ENCODE measurements at places on chromosomes 5 and 9.
A peak's percentile ranks its signal among the peaks of the same experiment; 100 is the strongest.

- no peak for DNase-seq
Observed at GRCh38 chr5:128800377-128800776, 164.9 kb upstream of the SLC27A6 start.

- DNase-seq = no peak
Observed at GRCh38 chr5:113969901-113970300, 392.0 kb upstream of the KCNN2 start.

DNA sequence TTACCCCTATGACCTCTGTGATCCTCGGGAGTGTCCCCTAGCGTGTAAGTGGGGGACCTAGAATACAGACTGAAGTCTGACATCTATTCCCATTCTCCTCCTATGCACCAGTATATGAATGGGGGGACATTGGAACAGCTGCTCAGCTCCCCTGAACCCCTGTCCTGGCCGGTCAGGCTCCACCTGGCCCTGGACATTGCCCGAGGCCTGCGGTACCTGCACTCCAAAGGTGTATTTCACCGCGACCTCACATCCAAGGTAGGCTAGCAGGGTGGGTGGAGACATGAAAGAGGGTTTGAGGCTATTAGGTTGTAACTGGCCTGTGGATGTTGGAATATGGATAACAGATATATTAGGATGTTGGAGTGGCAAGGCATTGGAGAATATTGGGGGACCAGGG lies 1.7 kb downstream of the TESK1 start:
- no peak for DNase-seq

- no peak for DNase-seq
Observed at GRCh38 chr9:135880438-135880837, 26.9 kb downstream of the CAMSAP1 start.

DNA sequence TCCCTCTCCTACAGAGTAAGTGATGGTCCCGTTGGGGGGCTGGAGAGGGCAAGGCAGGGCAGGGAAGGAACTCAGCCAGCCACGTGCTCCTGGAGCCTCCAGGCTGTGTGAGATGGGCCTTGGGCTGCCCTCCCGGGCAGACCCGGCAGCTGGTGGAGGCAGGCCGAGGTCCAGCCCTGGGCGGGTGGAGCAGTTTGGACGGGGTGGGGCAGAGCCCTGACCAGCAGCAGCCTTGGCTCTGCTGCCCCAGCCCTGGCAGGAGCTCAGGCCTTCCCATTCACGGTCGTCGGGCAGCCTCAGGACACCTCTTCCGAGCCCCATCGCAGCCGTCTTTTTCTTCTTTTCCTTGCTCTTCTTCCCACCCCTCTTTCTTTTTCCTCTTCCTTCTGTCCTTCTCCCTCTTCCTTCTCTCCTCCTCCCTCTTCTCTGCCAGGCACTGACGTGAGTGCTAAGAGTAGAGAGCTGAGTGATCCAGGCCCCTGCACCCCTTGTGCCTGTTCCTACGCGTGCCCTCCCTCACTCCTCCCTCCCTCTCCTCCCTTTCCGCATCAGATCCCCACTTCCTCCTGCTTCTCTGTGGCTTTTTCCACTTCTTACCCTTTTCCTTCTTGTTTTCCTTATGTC lies 42.8 kb downstream of the AMBP start:
- peak; percentile 15 for DNase-seq

DNA sequence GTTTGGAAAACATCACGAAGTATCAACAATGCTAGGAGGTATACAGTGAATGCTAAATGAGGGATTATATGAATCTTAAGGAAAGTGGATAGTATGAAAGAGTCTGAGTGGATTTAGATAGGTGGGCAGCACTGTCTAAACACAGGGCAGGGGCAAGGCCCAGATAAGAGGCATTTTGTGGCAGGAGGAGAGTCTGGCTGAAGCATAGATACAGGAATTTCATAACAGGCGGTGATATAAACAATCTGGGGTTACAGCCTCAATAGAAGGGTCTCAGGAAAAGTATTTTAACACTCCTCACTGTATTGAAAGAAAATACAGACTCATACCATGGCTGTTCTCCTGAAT lies 96.9 kb downstream of the PLPP1 start:
- no peak for DNase-seq

DNA sequence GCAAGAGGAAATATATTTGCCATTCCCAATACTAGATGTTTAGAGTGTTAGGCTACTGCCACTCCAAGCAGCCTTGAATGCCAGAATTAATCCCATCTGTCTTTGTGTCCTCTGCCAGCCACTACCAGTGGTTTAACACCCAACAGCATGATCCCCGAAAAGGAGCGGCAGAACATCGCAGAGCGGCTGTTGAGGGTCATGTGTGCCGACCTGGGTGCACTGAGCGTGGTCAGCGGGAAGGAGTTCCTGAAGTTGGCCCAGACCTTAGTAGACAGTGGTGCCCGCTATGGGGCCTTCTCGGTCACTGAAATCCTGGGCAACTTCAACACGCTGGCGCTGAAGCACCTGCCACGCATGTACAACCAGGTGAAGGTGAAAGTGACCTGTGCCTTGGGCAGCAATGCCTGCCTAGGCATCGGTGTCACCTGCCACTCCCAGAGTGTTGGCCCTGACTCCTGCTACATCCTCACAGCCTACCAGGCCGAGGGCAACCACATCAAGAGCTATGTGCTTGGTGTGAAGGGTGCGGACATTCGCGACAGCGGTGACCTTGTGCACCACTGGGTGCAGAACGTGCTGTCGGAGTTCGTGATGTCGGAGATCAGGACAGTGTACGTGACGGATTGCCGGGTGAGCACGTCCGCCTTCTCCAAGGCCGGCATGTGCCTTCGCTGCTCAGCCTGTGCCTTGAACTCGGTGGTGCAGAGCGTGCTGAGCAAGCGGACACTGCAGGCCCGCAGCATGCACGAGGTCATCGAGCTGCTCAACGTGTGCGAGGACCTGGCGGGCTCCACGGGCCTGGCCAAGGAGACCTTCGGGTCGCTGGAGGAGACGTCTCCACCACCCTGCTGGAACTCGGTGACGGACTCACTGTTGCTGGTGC lies 29.3 kb downstream of the AMBP start:
- peak; percentile 14 for DNase-seq

GRCh38 chr5:72063219-72063819 lies 44.0 kb upstream of the MAP1B start:
- peak; percentile 47 for DNase-seq

DNA sequence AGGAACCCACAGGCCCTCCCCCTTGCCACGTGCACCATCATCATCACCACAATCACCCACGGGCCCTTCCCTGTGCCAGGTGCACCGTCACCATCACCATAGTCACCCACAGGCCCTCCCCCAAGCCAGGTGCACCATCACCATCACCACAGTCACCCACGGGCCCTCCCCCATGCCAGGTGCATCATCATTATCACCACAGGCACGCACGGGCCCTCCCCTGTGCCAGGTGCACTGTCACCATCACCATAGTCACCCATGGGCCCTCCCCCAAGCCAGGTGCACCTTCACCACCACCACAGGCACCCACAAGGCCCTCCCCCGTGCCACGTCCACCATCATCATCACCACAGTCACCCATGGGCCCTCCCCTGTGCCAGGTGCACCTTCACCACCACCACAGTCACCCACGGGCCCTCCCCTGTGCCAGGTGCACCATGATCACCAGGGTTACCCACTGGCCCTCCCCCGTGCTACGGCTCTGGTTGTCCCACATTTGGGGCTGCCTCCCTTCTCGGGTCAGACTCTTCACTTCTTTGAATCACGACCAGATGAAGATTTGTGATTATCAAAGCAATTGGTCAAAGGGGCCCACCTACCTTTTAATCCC lies 69.1 kb upstream of the OLFM1 start:
- no peak for DNase-seq

DNA sequence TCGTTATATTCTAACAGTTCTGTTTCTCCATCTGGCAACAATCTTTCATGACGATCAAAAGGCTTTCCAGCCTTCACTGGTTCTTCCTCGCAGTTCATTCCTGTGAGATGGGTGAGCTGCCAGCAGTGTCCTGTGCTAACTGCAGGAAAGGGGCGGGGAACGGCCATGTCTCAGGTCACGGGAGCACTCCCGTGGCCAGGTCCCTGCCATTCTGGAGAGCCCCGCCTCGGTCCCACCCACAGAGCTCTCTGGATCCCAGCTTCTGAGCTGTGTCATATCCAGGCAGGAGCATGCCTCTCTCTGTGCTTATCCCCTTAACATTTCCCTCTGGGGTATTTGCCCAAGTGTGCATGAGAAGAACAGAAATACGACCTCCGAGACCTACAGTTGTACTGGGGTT lies 297.8 kb upstream of the IRX2 start:
- DNase-seq = no peak

DNA sequence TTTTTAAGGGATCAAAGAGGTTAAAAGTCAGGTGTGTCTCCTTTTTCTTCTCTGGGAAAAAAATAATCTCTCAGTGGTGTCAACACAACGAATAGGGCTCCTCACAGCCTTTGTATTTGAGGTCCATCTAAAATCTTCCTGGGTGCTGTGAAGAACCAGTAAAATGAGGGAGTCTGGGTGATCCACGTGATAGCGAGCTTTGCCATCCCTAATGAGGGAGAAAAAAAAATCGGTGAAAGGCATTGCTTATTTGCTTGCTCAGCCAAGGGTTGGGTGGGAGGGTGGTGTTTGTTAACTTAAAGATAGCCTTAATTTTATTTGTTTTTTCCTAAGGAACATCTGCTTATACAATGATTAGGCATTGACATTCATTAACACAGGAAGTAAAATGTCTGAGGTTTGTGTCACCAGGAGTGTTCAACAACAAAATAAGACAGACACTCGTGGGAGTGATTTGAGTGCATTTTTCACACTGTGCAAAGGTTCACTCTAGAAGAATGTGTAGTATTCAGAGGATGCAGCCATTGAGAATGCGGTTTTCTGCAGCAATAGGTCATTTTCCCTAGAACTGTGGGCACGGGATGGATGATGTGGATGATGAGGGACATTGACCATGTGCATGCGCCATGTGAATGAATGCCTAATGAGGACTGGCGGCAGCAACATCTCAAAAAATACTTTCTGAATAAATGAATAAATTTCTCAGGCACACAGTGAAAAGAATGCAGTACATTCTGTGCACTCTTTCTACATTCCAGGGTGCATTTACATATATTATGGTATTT lies 369.5 kb downstream of the NTRK2 start:
- DNase-seq = no peak

DNA sequence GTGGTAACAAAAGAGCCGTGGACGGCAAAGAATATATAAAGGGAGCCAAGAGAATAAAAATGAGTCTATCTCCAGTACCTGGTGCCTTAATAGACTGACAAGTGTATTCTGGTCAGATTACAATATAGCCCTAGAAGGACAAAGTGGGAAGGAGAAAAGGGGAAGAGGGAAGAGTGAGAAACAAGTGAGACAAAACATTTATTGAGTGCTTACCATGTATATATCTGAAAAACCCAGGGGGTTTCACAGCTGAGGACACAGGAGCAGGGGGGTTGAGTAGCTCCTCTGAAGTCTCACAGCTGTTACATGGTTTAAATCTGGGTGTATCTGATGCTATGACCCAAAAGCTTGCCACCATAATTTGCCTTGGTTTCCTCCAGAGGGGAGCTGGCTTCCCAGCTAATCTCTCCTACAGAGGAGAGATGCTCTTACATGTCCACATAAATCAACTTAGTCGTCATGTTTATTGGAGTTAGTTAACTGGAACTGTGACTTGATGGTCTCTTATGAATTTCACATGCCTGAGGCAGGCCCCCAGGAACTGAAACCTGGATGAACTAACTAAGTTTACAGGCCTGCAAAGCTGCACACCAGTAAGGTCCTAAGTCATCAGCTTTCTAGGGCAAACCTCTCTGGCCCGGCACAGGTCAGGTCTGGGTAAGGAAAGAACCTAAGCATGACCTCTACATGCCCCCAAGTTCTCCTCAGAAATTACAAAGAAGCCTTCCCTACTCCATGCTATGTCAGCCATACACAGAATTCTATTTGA lies 15.5 kb downstream of the SIL1 start:
- no peak for DNase-seq

DNA sequence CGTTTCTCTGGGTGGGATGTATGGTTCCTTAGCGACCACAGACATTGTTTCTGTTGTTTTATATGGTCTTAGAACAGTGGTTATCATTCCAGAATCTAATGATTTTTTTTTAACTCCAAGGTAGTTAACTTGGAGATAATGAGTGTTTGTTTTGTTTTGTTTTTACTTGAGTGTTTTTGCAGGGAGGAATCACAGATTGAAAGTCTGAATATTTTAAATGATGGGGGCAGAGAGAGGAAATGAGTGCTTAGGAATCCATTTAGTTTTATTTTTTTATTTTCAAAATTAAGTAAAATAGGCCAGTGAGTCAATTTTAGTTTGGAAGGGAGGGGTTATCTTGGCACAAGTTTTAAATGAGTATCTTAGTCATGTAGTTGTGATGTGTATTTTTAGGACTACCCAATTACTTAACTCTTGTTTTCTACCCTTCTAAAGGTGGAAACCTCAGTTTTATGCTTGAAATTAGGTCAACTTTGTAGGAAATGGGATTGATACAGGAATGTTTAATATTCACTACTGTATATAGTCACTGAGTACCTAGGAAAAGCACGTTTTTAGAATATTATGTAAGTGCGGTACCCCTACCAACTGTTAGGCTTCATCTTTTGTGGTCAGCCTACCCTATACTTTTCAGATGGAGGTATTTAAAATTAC lies 2.0 kb downstream of the UBE2R2 start:
- no peak for DNase-seq

DNA sequence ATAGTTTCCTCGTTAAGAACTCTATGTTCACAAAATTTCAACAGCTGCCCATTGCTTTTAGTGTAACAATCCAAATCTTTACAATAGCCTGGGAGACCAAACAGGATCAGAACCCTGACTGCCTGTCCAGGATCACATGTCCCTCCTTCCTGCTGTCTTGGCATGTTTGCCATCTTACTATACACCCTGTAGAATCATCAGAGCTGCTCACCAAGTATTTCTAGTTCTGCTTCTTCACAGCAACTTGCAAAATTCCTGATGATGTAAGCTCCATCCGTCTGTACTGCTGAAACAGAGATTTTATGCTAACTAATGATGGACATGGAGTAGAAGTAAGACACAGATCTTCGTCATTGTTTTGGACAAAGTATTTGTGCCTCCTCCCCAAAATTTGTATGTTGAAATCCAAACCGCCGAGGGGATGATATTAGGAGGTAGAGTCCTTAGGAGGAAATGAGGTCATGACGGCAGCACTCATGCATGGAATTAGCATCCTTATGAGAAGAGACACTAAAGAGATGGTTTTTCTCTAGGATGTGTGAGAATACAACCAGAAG lies 464.9 kb upstream of the BRINP1 start:
- DNase-seq = no peak

- no peak for DNase-seq
Observed at GRCh38 chr9:108093773-108094675, 604.5 kb upstream of the KLF4 start.

DNA sequence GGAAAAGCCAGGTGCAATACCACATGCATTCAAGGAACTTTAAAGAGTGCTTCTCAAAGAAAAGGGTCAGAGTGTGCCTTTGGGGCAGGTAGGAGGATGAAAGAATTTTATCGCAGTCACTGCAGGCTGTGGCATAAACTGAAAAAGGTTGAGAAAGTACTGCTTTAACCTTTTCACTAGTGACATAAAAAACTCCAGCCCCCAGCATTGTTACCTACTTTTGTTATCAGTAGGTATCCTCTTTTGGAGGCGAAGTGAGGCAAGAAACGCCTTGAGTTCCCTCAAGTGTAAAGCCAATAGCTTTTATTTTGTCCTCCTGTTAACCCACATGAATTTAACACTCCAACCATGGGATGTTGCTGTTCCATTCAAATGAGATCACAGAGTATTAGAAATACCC lies 64.7 kb upstream of the CHD1 start:
- no peak for DNase-seq
